ENCODE measurements at places on chromosomes 7 and 10. TPM values are rescaled to one million over a fixed set of nuclear protein-coding genes. Genes with fewer than 3 reads are reported as not detected.

DNA sequence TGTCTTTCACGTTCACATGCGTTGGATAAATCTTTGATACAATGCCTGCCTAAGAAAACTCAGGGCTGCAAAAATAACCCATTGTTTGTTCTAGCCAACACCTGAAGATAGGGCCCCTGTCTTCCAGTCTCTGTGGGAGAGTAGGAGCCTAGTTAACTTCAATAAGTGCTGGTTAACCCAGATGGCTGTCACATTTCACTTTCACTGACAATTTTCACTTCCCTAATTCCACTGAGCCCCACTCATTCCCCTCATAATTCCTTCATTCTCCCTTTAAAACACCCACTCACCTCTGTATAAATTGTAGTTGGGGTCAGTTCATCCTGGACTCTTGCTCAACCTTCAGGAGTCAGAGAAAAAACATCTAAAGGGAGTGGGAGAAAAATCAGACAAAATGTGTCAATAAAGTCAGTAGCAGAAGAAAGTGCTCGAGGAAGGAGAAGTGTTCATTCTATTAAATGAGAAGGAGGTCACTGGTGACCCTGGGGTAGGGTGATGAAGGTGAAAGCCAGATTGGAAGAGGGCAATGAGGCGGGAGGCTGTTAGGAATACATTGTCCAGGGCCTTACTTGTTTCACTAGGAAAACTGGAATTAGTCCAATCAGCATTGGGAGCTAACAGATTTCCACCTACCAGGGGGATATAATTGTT, 51.2 kb upstream of the ABI1 start:
- no peak for DNase-seq

GDF2 gene
- not detected for total RNA-seq

MAT1A gene
- 0.11 TPM for total RNA-seq

CHRM2 gene
- 83.7 TPM for total RNA-seq

STAG3 gene
- total RNA-seq = 0.43 TPM

- DNase-seq = no peak
Observed at GRCh38 chr7:50507898-50508470, 57.2 kb downstream of the DDC start.

DNAJC30 gene
- total RNA-seq = 16.4 TPM

FBXL13 gene
- total RNA-seq = 0.32 TPM

DNA sequence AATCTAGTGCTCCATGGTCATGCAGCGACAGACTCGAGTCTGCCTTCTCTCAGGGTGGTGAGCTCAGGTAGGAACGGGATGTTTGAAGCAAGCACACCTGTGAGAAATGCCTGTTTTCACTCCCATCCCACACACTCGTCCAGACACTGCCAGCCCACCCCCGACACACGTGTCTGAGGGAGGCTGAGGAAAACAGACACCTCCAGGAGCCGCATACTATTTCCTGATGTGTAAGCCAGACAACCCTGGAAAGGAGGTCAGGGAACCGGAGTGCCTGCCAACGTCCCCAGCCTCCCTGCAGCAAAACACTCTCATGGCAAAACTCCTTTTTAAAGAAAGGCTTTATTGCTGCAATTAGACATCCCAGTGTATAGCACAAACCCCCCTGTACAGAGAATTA, 80.2 kb downstream of the ALOX5 start:
- DNase-seq = no peak

PTF1A gene
- total RNA-seq = not detected

ACTA2 gene
- total RNA-seq = 162 TPM

ATRNL1 gene
- 25.8 TPM for total RNA-seq

SLC16A12 gene
- 3.1 TPM for total RNA-seq

CLEC2L gene
- not detected for total RNA-seq

DNA sequence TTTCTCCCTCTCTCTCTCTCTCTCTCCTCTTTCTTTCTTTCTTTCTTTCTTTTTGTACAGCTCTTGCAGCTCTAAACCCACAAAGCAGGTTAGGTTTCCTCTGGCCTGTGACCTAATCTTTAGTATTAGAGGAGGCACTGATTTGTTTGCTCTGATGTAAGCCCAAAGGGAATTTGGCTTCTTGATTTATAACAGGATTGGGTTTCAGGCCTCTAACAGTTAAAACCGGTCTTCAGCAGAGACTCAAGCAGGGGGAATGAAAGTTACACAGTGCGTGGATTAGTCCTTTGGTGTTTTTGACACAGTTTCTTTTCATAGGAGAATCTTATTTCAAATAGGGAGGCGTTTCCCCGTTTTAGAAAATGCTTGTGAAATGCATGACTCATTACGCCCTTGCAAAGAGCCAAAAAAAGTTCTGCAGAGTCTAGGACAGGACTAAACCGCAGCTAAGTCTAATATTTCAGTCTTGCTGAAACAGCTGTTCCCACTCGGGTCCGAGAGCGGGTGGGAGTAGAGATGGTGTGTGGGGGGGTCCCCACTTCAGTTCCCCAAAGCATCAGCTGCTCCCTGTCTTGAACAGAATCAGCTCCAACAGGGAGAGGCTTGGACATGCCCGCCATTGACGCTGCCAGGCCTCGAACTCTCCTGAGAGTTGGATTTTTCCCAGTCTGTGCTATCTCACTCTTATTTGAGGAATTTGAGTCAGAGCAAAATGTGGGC, 296.5 kb upstream of the PITRM1 start:
- no peak for DNase-seq

- peak; percentile 89 for DNase-seq
Observed at GRCh38 chr10:119025336-119025735, 4.2 kb upstream of the NANOS1 start.

GRCh38 chr7:16929146-16929762, 47.5 kb upstream of the AGR3 start:
- no peak for DNase-seq

GRCh38 chr7:94183289-94183749, 179.2 kb upstream of the BET1 start:
- DNase-seq = no peak

GRCh38 chr10:102419269-102420180, 940 bp upstream of the PSD start:
- DNase-seq = peak; percentile 89

DNA sequence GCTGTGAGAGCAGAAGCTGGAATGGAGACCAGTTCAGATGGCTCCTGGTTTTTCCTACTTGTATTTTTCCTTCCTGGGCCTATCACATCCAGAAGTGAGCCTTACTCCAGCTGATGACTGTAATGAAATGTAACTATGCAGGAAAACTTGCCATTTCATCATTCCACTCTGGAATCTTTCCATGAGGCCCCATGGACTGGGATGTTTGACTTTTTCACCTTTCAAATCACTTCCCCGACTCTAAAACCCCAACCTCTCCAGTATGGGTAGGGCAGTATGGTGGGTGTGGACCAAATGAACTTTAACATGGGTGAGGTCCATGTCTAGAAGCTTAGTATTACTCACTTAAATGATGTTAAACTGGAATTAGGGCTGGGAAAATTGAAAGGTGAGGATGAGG, 40.3 kb upstream of the DLD start:
- DNase-seq = no peak

TSPAN14 gene
- total RNA-seq = 20.1 TPM

CABCOCO1 gene
- total RNA-seq = not detected

DNA sequence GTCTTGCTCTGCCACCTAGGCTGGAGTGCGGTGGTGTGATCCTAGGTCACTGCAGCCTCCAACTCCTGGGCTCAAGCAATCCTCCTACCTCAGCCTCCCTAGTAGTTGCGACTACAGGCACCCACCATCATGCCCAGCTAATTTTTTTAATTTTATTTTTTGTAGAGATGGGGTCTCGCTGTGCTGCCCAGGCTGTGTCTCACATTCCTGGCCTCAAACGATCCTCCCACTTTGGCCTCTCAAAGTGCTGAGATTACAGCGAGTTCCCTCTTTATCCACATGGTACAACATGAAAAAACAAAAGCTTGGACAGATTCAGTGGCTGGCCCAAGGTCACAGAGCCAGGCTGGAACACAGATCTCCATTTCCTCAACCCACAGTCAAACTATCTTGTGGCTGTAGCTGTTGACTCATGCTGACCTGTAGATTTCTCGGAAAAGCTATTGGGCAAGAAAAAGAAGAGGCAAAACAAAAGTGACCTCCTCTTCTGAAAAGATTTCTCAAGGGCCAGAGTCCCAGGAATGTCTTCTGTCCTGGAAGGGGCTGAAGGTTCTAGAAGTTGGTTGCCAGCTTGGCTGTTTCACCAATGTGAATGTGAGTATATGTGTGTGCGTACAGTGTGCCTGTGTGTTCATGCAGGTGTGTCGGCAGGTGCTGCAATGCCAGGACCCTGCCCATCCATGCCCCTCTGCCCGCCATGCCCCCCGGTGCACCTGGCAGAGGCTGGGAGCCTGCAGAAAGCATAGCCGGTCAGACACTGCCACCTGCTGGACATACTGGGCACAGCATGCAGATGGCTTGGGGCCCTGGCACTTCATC, 28.4 kb downstream of the TMEM130 start:
- DNase-seq = peak; percentile 83

UTF1 gene
- total RNA-seq = not detected

DNA sequence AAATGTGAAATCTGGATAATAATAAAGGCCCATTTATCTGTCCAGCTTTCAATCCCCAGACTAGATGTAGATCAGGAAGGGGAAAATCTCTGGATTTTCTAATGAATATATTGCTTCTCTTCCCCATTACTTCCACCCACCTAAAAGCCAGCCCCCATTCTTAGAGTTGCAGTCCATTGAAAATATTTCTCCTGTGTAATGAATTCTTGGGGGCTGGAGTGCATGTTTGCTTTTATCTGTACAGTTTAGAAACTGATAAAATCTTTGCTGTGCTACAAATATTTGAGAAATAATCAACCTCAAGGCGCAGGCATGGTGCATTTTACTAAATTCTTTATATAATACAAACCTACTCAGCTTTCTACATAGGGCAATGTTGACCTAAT, 180.8 kb downstream of the ARID5B start:
- no peak for DNase-seq

DNA sequence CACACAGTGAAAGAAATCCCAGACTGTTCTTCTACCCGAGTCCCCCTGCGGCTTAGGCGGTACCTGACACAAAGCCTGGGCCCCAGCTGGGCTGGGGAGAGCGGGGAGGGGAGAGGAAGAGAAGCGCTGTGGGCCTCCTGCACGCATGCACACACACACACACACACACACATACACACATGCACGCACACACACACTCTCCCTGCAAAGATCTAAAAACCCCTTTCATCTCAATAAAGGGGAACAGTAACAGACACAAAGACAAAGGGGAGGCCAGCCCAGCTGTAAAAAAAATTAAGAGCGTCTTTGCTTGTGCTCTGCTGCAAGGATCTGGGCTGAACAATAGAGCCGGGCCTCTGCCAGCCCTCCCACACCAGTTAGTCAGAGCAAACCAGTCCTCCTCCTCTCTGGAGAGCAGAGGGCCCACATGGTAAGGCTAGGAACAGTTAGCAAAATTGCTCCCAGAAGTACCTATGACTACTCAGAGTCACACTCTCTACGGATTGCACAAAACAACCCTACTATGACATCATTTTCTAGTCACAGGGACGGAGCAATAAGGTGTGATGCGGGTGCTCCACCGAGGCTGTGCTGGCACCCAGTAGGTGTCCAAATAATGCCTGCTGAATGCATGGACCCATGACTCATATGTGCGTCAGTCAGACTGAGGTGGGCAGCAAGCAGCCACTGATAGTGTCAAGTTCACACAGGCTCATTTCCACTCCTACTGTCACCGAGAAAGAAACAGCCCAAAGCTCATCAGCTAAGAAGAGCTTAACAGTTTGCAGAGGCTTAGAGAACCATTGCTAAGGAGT, 9.2 kb downstream of the ITPRIP start:
- peak; percentile 83 for DNase-seq

KEL gene
- total RNA-seq = 0.57 TPM

DNA sequence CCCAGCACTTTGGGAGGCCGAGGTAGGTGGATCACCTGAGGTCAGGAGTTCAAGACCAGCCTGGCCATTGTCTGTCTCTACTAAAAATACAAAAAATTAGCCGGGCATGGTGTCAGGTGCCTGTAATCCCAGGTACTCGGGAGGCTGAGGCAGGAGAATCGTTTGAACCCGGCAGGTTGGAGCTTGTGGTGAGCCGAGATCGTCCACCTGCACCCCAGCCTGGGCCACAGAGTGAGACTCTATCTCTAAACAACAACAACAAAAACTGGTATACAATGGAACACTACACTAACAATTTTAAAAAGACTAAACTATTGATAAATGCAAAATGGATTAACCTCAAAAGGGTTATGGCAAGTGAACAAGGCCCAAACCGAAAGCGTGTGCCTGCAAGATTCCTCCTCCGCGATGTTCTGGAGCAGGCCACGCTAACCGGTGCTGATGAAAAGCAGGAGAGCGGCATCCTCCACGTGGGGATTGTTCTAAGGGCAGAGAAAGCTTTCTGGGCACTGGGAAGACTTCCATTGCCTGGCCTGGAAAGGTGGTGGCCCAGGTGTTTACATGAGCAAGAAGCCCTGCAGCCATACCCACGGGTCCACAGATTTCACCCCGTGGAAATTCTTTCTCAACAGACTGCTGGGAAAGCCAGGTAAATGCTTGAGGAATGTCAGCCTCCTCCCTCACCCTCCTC, 53.8 kb downstream of the PDGFA start:
- DNase-seq = peak; percentile 55

NACAD gene
- total RNA-seq = 5.3 TPM

GRCh38 chr7:141073641-141074161, at the start of gene TMEM178B:
Gene TMEM178B (plus strand): TSS chr7:141074064.
- no peak for DNase-seq

DNA sequence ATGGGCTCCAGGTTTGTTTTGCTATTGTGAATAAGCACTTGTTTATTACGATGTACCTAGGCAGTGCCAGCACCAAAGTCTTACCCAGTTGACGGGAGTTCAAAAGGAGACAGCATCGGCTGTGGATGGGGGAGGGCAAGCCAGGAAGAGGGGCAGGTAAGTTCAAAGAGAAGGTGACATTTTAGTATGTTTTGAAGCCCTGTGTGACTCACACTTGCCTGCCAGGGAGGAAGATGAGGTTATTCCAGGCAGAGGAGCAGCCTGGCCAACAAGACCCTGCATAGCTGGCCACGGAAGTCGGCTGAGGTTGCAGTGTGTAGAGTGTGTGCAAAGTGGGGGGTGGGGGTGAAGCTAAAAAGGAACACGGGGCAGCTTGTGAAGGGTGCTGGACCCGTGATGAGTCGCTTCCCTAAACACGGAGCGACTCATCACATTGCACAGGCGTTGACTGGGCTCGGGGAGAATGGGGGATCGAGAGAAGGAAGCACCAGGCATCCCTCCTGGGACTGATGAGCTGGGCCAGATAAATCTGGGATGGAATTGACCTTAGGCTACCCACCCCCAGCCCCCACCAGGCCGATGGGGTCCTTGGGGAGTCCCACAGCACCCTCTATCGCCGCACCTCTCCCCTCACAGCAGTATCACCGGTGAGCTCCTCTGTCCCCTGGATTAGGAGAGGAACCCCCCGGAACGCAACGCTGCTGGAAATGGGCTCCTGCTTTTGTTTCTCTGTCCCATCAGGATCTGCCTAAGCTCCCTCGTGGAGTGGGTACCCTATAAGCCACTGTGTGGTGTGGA, 97.9 kb upstream of the IKZF1 start:
- no peak for DNase-seq

FFAR4 gene
- total RNA-seq = 0.08 TPM

DNA sequence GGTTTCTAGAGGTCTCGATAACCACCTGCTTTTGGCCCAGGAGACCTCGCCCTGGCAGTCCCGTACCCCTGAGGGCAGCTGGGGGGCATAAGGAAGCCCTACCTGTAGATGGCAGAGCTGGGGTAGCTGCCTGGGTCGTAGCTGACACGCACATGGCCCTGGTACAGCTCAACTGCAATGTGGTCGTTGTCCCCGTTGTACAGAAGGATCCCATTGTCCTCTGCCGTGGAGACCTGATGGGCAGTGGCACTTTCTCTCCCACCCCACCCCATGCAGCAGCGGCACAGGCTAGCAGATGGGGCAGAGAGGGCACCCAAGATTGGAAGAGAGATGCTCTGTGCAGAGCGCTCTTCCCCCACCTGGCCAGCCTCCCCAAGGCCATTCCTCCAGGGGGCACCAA, 172.5 kb downstream of the LCOR start:
- no peak for DNase-seq
